LoVo (cell line): ENCODE measurements at places on chromosomes 16 and 17.

DNA sequence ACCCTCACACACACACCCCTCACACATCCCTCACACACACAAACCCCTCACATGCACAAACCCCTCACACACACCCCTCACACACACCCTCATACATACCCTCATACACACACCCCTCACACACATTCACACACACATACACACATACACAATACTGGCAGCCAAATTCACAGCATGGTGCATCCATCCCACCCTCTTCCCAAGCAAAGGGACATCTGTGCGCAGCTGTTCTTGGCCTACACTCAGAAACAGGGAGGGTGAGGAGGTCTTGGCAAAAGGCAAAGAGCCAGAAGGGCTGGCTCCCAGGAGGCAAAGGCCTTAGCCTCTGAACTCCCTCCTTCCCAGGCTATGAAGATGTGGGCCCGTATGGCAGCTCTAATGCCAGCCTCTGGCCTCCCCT lies 23.4 kb downstream of the C17orf67 start:
- DNase-seq: no peak

DNA sequence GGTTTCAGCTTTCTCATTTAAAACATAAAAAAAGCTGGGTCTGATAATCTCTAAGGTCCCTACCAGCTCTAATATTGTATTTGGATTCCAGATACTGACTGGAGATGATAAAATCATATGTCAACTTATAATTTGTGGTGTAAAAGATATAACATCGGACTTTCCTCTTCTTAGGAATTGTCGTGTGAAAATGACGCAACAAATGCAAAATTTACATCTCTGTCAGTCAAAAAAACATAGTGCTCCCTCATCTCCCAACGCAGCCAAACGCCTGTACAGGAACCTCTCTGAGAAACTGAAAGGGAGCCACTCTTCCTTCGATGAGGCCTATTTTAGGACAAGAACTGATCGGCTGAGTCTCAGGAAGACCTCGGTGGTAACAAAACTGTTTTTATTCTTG lies 197.3 kb downstream of the ANKFN1 start:
- no peak for DNase-seq

GRCh38 chr16:392450-393030 lies 4.5 kb upstream of the NME4 start:
- no peak for DNase-seq

DNA sequence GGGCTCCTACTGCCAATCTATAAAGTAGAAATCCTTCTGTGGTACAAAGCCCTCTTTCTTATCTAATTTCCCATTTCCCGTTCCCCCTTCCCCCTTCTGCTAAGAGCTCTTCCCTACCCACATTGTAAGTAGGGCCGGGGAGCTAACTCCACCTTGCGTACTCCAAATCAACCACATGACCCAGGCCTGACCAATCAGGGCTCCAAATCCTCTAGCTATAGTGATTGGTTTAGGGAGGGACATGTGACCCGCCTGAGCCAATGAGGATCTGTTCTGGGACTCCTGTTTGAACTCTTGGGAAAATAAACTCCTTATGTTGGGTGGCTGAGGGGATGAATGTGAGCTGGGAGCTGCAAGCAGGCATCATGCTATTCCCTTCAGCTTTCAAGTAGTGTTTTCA lies 40.9 kb upstream of the MEOX1 start:
- DNase-seq: no peak

GRCh38 chr16:86398201-86398600 lies 112.1 kb upstream of the FOXF1 start:
- DNase-seq: no peak

- no peak for DNase-seq
Measured at GRCh38 chr17:17537311-17538099, 41.3 kb upstream of the RASD1 start.

DNA sequence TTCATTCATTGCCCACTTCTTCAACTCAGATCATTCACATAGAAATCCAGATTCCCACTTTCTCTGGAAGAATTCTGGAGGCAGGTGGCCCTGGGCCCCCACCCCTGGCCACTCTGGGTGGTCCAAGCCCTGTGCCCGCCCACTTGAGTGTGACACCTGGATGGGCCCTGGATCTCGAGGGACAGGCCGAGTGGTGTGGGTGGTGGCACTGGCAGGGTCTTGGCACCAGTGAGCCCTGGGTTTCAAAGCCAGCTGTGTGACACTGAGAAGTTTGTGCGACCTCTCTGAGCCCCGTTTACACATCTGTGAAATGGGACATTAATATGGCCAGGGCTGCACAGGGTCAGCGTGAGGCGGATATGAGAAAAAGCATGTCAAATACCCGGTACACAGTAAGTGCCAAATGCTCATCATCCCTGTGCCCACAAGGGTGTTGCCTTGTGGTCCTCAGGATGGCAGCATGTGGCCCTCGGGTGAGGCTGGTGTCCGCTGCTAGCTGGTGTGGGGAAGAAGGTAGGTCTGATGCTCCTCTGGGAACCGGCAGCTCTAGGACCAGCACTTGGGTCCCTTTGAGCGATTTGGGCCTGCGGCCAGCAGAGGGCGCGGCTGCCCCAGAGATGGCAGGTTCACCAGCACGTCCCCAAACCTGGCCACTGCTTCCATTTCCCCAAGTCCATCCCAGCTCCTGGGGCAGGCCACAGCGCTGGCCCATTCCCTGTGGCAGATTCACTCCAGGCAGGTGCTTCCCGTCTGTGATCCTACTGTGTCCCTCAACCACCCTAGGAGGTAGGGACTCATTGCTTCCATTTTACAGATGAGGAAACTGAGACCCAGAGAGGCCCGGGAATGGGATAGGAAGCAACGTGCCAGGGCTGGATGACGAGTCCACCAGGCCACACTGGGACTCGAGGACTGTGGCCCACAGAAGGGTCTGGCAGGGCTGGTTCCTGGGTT lies 3.6 kb downstream of the OSGIN1 start:
- peak; percentile 74 for DNase-seq

DNA sequence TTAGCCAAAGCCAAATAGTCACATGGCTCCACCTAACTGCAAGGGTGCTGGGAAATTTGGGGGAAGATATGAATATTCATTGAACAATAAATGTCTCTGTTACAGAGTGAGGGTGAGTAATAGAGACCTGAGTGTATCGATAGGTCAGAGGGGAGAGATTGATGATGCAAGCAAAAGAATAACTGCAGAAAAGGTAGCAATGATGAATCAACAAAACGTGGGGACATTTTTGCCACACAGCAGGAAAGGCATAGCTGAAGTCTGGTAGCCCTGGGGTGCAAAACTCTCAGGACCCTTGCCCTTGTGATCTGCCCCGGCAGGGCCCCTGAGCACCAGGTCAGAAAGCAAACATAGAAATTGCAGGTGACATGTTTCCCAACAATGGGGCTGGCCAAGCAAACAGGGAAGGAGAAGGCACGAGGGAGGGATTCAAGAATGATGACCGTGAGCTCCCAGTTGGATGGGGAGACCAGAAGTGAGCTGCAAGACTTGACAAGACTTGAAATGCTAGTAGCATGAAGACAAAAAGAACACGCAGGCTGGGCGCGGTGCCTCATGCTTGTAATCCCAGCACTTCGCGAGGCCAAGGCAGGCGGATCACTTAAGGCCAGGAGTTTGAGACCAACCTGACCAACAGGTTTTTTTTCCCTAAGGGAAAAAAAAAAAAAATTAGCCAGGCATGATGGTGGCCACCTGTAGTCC lies 12.7 kb upstream of the HERPUD1 start:
- DNase-seq: no peak
